ENCODE measurements at places on chromosomes 12 and 14. TPM values are rescaled to one million over a fixed set of nuclear protein-coding genes. Genes with fewer than 3 reads are reported as not detected.

Gene DPPA3
- not detected for polyA plus RNA-seq

Gene EPYC
- polyA plus RNA-seq: not detected

Gene GSG1
- not detected for polyA plus RNA-seq

Gene IQSEC3
- 0.79 TPM for polyA plus RNA-seq

Gene TMPRSS12
- not detected for polyA plus RNA-seq

Gene MANSC4
- not detected for polyA plus RNA-seq

Gene GCH1
- 26.7 TPM for polyA plus RNA-seq

Gene WASHC4
- polyA plus RNA-seq: 27.7 TPM

Gene ALKBH2
- 15.7 TPM for polyA plus RNA-seq

DNA sequence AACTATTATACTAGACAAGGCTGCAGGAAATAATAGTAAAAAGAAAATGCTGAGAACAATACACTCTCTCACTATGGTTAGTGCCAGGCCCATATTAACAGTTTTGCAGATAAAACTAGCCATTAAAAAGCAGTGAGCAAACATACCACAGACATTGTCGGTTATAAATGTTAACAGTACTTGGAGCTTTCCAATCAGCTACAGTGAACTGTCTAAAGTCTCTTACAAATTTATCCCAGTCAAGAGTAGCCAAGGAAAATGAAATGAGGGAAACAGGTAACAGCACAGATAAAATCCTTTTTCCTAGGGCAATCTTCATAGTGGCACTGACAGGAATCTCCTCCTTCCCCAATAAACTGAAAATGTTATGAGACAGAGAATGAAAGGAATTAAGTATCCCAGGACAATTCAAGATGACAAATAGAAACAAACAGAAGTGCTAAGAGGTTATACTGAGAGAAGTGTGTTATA, 30.8 kb downstream of the PAWR start:
- no peak for DNase-seq

- no peak for DNase-seq
Observed at GRCh38 chr12:104910196-104910840, 47.8 kb downstream of the SLC41A2 start.

DNA sequence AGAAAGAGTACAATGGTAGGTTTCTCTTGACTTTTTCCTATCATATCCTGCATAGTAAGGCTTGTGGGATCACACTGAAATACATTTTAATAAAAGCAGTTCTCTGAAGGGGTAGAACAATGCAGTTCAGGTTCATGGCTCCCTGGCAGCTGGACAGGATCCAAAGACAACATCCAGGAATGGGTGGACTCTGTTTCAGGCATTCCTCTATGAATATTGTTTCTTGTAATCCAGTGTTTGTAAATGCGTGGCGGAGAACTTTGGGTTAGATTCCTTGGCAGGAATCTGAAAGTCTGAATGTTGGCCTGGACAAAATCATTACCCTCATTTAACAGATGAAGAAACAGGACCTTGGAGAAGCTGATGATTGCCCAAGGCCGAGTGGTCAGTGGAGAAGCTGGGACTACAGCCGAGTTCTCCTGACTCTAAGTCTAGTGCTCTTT, 43.5 kb downstream of the SYNE2 start:
- DNase-seq: no peak

- no peak for DNase-seq
Observed at GRCh38 chr12:89451841-89452251, 72.8 kb downstream of the GALNT4 start.

DNA sequence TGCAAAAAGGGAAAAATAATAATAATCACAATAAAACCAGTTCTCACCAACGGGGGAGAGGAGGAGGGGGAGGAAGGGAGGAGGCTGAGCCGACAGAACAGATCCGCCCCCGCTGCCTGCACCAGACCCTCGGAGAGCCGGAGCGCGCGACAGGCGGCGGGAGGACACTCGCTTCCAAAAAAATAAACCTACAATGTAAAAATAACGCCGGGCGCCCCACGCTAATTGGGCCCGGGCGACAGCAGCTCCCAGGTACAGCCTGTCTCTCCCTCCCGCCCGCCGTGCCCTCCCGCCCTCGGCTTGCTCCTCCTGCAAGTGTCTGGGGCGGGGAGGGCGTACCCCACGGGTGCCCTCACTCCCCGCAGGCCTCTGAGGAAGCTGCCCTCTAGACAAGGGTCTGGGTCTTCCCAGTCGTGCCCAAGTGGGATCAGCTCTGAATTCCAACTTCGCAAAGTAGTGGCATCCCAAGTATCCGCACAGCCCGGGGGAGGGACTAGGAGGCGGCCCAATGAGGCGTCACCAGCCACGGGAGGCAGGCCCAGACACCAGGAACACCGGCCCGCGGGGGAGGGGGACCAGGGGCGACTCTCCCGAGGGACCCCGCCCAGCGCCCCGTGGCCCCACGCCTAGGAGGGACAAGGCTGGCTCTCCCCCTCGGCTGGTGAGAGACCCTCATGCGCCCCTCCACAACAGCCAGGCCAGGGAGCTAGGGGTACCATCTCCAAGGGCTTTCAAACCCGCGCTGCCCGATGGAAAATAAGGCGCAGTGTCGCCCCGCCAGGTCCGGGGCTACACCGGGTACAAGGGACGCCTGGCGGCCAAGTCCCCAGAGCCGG, 1.0 kb downstream of the NCOR2 start:
- peak; percentile 81 for DNase-seq

- no peak for DNase-seq
Observed at GRCh38 chr12:28308891-28309290, 118.6 kb downstream of the CCDC91 start.

DNA sequence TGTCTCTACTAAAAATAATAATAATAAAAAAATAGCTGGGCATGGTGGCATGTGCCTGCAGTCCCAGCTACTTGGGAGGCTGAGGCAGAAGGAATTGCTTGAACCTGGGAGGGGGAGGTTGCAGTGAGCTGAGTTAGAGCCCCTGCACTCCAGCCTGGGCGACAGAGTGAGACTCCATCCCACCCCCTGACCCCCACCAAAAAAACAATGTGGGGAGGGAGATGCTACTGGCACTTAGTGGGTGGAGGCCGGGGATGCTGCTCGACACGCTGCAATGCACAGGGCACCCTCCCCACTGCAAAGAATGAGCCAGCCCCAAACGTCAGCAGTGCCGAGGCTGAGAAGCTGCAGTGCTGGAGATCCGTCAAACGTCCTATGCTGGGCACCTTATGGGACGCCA, 77.5 kb upstream of the MAP1LC3B2 start:
- no peak for DNase-seq

DNA sequence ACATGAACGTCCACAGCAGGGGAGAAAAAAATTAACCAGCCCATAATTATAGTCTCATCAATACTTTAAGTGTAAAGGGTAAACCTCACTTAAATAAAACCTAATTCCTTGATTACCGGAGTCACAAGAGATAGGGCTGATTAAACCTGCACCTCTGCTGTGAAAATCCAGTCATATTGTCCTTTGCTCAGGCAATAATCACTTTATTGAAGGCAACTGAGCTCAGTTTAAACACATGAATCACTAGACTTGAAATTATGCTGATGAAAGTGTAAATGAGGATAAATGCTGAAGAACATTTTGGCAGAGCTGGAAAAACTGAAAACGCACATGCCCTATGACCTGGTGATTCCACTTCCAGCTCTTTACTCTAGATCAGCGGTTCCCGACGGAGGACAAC, 6.7 kb upstream of the HRK start:
- DNase-seq: no peak

- DNase-seq: no peak
Observed at GRCh38 chr12:66637699-66638301, 41.1 kb downstream of the GRIP1 start.

- no peak for DNase-seq
Observed at GRCh38 chr12:26119391-26119989, 5.3 kb downstream of the BHLHE41 start.

DNA sequence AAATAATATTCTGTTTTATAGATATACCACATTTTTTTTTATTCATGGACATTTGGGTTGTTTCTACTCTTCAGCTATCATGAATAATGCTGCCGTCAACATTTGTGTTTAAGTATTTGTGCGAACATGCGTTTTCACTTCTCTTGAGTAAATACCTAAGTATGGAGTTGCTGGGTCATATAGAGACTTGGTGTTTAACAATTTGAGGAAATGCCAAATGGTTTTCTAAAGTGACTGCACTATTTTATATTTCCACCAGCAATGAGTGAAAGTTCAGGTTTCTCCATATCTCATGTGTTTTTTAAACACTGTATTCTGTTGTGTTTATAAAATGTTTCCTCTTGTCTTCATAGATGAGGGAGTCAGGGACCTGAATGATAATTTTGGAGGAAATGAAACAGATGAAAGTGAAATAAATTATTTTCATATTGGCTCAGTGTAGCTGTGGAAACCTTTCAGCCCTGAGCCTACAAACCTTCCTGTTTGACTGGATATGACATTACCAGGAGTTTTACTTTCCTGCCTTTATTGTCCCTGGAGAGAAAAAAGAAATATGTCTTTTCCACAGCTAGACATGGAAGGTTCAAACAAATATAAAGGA, 26.3 kb downstream of the DAAM1 start:
- no peak for DNase-seq

DNA sequence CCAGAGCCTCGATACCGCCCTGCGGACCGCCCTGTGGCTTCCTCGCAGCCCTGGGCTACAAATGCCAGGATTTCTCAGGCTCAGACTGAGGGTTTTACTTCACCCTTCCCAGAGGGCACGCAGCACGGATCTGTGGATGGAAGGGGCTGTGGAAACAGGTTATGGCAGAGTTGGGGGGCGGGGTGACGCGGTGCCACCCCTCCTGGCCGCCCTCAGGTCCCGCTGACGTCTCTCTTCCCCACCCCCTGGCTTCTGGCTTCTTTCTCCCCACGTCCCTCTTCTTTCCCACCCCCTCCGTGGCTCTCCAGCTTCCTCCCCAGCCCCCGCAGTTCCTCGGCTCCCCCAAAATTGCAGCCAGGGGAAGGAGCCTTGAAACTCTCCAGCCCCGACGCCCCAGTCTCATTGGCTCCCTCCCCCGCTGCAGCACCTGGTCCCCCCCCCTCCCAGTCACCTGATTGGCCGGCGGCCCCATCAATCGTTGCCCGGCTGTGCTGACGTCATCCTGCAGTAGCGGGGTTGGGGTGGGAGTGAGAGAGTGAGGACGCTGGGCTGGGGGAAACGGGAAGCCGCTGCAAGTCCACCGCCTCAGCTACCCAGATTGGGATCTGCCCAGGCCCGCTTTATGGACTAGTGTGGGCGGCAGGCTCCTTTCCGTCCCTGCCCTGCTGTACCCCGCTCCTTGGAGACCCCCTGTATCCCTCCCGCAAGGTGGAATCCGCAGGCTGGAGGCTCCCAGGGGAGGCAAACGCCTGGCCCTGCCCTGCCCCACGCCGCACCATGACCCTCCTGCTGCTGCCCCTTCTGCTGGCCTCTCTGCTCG, at the start of gene CLSTN3:
TSS of gene CLSTN3 (plus strand) at position 500 of the 820 bp plus-strand sequence. CDS start at position 778, 278 bp downstream.
- peak; percentile 83 for DNase-seq

DNA sequence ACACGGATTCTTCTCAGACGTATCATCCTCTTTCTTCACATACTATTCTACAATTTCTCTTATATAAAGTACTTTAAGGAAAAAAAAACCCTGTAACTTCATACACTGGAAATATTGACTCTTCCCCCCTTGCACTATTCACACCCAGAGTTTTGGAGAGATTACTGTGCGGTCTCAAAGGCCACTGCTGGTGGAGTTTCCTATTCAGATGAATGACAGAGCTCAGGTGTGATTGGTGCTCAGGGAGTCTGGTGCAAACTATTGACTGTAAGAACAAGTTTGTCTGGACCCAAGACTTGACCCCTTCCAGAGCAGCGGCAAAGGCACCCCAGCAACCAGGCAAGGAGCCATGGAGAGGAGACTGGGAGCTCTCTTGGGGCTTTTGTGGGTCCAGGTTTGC, 187.5 kb upstream of the OR4E1 start:
- no peak for DNase-seq

DNA sequence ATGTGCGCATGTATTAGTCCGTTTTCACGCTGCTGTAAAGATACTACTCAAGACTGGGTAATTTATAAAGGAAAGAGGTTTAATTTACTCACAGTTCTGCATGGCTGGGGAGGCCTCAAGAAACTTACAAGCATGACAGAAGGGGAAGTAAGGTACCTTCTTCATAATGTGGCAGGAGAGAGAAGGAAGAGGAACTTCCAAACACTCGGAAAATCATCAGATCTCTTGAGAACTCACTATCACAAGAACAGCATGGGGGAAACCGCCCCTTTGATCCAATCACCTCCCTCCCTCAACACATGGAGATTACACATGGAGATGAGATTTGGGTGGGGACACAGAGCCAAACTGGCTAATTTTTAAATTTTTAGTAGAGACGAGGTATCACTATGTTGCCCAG, 41.8 kb upstream of the SNX6 start:
- DNase-seq: no peak

DNA sequence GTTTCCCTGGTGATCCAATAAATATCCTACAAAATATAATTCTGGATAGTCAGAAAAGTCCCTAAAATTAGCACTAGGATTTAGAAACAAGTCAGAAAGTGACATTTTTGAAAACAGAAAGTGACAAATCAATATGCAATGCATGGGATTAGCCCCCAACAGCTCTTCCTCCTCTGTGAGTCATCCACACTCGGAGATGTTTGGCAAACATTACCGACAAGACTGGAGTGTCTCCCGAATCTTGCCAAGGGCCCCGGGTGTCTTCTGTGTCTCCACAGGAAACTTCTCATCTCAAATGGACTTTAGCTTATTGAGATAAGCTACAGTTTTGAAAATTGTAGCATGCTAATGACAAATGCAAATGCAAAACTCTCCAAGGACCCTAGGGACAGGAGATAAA, 398.9 kb upstream of the CCDC196 start:
- DNase-seq: no peak

DNA sequence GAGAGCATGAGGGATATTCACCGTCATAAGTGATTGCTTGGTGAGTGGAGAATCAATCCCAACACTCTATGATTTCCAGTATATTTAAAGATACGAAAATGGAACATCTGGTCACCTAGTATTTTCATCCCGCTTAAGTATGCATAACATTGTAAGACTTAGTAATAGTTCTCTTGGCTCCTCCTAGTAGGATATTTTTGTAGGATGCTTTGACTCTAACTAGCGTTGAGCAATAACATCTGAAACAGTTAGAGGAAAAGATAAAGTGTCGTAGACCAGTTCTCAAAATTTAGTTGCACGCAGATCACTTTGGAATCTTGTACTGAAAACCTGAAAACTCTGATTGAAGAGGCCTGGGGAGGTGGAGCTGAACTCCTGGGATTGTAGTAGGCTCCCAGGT, 7.6 kb downstream of the SAMD4A start:
- no peak for DNase-seq

GRCh38 chr12:121990692-121991603, 30.7 kb upstream of the BCL7A start:
- DNase-seq: no peak

Data from liver (tissue), 10 donors.